ENCODE measurements at places on chromosomes 13 and 19.

GRCh38 chr13:51829568-51829899 lies 15.4 kb downstream of the TMEM272 start:
- no peak for DNase-seq

- no peak for DNase-seq
Observed at GRCh38 chr19:41376241-41376997, at the start of gene TMEM91. Gene TMEM91 (plus strand): TSS chr19:41376533. CDS start chr19:41378310, 1,777 bp downstream.

DNA sequence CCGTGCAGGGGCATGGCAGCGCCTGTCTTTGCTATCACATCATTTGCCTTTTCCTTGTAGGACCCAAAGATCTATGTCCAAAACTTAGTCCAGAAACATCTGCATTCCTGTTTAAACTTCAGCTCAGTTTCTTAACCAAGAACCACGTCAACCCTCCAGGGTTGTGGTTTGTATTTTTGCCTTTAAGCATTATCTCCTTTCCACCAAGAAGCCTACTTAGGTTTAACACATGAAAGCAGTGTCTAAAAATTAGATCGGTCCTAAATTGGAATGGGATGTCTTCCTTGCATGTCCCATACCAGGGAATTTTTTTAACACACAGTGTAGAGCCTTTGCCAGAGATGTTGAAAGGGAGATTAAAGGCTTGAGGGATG lies 38.8 kb downstream of the DHRS12 start:
- DNase-seq, result no peak

GRCh38 chr19:2237051-2237868 lies 636 bp downstream of the SF3A2 start:
- no peak for DNase-seq

DNA sequence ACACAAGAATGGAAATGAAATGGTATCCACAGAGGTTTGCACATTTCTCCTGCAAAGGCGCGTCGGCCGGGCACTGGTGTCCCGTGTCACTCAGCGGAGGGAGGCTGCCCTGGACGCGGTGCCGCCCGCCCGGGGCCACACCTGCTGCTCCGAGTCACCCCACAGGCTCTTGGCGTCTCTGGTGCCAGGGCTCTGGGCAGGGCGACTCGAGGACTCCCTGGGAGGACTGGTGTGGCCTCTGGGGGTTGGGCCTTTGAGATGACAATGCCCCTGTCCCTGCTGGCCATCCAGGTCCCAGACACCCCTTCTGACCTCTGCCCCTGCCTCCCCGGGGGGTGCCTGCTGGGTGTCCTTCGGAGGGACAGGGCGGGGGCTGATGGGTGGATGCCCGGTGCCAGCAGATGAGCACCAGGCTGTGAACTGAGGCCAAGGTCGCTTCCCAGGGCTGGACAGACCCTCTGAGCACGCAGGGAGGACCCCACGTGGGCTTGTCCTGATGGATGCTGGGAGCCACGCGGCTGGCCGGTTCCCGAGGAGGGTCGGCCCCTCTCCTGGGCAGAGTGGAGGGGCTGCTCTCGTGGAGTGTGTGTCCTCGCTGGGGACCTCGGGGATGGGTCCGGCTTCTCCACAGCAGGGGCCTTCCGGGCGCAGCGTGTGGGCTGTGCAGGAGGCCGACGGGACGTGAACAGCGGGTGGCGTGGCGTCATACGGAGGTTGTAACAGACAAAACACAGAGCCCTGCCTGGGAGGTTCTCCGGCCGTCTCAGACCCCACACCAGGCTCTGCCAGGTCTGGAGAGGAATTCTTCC lies 4.7 kb upstream of the CACTIN start:
- no peak for DNase-seq

GRCh38 chr19:49301165-49301865 lies 23.7 kb downstream of the SLC6A16 start:
- peak; percentile 65 for DNase-seq
